ENCODE measurements at places on chromosomes 5 and 9.

DNA sequence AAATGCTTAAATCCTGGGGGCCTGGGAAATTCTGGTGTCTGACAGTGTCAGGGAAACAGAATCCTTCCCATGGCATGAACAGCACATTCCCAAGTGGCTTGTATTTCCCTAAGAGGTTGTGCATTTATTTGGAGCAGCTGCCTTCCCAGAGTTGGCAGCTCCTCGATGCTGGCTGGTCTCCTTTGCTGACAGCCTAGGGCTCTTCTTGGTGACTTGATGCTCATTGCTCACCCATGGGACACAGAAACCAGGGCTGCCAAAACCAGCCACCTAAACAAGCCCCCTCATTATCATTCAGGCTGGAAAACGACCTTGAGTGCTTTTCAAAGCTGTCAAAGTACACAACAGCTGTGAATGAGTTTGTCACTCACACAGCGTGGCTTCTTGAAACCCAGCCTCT is 24.2 kb downstream of the ENHO start:
- peak; percentile 59 for DNase-seq

GRCh38 chr5:159452480-159453167 is 122.3 kb upstream of the IL12B start:
- no peak for DNase-seq

DNA sequence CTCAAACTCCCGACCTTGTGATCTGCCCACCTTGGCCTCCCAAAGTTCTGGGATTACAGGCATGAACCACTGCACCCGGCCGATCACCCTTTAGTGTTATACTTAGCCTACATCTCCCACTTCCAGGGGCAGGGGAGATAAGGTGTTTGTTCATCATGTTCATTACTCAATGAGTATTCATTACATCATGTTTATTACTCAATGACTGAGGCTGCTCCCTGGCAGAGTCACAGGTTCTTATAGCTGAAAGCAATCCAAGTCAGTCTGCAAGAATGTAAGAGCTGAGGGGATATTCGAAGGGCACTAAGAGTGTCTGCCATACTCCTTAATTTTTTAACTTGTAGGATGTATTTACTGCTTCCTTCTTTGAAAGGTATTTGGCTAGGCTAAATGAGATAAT is 214.2 kb downstream of the SPATA31D1 start:
- no peak for DNase-seq

GRCh38 chr9:12640016-12640587 is 53.1 kb upstream of the TYRP1 start:
- peak; percentile 64 for DNase-seq

DNA sequence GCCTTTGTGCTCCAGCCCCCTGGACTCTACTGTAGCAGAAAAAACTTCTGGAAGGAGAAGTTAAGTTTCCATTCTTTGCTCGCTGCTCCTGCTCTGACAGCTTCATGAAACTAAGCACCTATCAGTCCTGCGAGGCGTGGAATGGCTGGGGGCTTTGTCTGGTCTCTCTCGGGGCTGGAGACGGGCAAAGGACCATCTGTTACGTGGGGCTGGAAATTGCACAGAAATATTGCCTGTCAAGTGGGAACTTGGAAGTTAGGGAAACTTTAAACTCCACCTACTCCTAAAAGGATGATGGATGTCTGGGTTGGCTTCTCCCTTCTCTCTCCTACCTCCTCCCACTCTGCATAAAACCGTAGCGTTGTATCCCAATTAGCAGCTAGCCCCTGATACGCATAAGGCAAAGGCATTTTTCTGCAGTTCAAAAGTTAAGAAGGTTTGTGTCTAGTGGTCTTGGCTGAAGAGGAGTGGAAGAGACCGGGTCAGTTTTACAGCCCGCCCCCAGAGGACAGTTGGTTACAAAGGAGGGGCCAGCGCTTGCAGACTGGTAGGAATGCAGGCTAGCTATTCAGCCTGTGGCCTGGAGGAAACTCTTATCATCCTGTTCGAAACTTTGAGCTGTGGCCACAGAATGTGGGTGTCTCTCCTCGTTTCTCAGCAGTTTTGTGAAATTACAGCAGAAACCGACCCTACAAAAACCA is 1.3 kb downstream of the FBXL7 start:
- DNase-seq = peak; percentile 78

DNA sequence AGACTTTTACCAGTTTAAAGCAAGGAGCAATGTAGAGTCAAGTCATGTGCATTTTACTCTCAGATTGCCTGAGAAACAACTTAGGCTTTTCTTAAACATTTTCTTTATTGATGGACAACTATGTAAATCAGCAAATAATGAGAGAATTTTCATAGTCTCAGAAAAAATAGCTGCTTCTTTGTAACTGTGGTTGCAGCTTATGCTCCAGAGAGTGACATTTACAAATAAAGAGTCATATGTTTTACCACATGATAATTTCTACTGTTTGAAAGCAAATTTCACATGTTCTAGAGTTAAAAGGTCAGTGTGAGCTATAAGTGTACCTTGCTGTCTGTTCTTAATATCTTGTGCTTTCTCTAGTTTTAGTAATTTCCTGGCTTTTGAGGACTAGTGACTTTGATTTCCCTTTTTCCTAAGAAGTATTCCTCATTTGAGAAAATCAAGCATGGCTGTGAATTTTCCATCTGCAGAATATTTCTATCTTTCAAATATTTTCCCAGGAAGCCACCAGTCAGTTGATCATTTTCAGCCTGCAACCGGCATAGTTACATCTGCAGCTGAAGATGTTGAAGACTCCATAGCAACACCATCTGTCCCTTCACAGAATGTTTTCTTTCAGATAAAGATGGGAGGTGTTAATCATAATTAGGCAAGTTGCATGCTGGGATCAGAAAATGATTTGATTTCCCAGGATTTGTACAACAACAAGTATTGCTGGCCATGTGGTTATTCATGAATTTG is 229.9 kb downstream of the SGCD start:
- no peak for DNase-seq

DNA sequence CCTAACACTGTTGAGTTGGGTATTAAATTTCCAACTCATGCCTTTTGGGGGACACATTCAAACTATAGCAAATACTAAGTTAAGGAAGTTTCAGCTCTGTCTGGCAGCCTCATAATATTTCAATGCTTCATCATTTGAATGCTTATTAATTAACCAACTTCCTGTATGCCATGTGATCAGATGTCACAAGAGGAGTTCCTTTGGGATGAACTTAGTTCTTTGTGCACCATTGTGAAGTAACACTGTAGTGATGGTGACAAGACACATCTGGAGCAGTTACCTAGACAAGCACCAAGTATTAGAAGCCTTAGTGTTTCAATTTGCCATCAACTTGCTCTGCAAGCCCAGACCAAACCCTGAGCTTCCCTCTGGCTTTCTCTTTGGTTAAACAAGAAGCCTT is 90.7 kb upstream of the IL12B start:
- DNase-seq = no peak

DNA sequence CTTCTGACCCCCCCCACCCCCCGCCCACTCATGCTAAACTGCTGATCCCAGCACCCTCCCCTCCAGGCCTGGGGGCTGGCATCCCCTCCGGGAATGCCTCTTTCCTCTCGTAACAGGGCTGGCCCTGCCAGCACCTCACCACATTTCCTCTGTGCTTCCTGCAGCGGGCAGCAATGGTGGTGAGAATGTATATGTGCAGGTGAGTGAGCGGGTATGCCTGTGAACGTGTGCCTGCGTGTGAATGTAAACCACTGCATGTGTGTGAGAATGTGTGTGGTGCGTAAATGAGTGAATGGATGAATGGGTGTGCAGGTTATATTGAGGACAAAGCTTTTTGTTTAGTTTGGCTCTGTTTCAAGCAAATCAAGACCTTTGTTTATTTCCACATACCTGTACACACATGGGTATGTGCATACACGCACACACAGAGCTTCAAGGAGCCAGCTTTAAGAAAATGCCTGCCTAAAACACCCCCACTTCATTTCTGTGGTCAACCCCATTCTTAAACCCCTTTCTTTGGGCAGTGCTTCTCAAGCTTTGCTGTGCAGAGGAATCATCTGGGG is 95.7 kb upstream of the SHB start:
- no peak for DNase-seq

DNA sequence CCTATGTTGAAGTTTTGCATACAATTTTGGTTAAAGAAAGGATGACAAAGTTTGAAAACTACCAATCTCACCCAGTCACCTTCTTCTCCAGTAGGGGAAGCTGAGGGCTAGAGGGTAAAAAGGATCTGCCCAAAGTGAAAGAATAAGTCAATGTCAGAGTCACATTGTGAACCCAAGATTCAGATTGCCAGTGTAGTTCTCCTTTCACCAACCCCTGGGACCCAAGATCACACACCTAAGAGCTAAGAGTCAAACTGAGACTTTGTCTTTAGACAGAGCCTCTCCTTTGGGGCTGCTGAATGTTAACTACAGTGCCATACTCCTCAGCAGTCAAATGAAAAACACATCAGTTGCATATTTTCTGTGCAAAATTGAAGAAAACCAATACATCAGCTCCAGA is 210.6 kb downstream of the ATP10B start:
- no peak for DNase-seq

All from retina (tissue), 1 donor.